ENCODE measurements at places on chromosomes 4 and X.

GRCh38 chr4:121800638-121800960, 524 bp upstream of the EXOSC9 start:
- no peak for DNase-seq

DNA sequence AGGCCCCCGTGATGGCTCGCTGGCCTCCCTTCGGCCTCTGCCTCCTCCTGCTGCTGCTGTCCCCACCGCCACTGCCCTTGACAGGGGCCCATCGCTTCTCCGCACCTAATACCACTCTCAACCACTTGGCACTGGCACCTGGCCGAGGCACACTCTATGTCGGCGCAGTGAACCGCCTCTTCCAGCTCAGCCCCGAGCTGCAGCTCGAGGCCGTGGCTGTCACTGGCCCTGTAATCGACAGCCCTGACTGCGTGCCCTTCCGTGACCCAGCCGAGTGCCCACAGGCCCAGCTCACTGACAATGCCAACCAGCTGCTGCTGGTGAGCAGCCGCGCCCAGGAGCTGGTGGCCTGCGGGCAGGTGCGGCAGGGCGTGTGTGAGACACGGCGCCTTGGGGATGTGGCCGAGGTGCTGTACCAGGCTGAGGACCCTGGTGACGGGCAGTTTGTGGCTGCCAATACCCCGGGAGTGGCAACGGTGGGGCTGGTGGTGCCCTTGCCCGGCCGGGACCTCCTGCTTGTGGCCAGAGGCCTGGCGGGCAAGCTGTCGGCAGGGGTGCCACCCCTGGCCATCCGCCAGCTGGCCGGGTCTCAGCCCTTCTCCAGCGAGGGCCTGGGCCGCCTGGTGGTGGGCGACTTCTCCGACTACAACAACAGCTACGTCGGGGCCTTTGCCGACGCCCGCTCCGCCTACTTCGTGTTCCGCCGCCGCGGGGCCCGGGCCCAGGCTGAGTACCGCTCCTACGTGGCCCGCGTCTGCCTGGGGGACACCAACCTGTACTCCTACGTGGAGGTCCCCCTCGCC, 3.0 kb downstream of the PLXNB3 start:
- DNase-seq = peak; percentile 32

DNA sequence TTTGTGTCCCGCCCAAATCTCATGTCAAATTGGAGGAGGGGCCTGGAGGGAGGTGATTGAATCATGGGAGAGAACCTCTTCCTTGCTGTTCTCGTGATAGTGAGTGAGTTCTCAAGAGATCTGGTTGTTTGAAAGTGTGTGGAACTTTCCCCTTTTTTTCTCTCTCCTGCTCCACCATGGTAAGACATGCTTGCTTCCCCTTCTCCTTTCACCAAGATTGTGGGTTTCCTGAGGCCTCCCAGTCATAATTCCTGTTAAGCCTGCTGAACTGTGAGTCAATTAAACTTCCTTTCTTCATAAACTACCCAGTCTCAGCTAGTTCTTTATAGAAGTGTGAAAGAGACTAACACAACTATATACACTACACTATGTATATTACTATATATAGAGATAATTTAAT, 697.8 kb upstream of the HS3ST1 start:
- no peak for DNase-seq

DNA sequence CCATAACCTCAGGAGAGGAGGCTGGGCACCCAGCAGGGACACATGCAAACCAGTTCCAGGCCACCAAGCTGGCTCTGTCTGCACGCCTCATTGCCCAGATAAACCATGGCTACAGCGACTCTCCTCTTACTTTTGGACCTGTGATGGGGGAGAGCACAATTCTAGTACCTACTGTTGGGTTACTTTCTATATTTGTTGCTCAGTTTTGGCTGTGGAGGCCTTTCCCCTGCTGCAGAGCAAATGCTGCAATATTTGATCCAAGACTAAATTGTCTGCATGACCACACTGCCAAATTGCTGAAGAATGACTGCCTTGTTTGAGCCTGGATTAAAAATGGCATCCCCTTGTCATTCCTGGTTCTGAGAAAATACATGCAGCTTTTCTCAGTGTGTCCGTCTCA, 253.5 kb downstream of the ARHGAP10 start:
- DNase-seq = no peak

DNA sequence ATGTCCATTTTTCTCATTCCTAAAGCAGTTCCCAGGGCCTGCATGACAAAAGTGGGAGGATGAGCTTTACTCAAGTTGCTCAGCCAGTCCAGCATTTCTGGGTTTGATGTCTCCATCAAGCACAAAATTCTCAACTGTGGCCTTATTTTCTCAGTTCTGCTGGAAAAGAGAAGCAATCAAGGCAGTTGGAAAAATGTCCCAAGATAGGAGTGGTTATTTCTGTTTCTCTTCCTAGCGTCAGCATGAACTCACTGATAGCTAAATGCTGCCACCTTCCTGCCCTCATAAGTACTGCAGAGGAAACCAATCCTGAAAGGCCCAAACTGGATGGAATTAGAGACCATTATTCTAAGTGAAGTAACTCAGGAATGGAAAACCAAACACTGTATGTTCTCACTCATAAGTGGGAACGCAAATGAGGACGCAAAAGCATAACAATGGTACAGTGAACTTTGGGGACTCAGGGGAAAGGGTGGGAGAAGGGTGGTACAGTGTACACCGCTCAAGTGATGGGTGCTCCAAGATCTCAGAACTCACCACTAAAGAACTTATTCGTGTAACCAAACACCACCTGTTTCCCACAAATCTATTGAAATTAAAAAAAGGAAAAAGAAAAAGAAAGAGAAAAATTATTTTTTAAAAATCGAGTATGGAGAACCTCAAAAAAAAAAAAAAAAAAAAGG, 29.6 kb downstream of the ADH7 start:
- peak; percentile 55 for DNase-seq

DNA sequence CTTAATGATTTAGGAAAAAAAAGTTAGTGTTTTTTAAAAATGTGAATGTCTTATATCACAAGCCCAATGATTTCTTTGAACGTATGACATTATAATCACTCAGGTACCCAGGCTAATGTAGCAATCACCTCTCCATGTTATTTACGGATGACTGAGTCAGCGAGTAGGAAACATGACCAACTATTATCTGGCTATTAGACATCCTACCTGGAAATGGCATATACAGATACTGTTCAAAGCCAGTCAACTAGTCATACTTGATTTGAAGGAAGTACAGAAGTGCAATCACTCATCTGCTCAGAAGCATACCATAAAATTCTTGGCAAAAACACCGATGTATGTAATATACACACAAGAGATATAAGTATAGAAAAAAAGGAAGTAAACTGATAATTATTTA, 732.5 kb downstream of the ARAP2 start:
- DNase-seq = no peak

GRCh38 chr4:177131736-177132135, 177.9 kb upstream of the NEIL3 start:
- no peak for DNase-seq

DNA sequence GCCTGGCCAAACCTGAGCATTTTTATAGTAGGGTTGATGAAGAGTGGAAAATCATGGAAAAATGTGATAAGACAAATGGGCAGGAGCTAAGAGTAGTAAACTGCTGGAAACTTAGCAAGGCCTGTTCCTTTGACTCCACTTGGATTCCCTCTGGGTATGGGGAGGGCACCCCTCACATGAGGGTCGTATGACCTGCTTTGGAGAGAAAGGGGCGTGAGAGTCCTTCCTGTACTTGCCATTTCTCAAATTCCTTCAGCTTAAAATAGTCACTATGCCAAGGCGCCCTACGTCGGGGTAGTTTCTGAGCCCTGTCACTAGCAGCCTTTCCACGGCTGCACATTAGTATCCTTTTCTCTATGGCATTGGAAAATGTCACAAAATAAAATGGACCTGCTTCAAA, 49.1 kb downstream of the GPRIN3 start:
- DNase-seq = no peak

- DNase-seq = no peak
Observed at GRCh38 chr4:113588895-113589668, 172.5 kb downstream of the CAMK2D start.

GRCh38 chr4:72842323-72842722, 227.2 kb downstream of the COX18 start:
- DNase-seq = no peak

DNA sequence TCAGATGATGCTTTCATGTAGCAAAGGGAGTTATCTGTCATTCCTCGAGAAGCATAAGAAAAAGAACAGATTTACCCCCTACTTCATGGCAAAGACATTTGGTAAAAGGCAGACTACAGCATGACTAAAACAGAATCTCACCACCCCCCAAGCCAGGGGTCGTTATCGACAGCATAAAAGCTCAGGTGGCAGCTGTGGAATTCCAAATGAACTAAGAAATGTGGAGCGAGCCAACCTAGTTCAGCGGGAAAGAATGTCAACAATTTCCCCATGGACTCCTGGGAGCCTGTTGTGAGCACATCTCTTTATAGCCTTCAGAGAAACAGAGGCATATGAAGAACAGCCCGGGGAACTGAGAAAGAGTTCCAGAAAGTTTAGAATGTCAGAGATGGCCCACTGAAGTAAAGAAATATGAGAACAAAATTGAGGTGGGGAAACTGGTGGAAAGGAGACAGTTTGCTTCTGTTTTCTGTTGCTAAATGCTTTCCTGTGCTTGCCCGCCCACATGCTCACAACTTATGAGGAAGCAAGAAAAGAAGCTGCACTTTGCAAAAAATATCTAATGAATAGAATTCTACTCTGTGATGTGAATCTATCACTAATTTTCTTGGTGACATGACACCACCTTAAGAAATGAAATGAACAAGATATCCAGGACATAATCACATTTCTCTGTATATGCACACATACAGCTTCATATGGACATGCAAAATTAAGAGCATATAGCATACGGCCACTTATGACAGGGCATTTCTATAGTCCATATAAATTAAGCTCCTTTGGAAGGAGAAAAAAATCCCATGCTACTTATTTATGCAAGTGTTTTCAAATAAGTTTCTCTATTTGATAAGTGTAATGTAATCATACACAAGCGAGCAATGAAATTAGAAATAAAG, 135.3 kb upstream of the MID1 start:
- peak; percentile 60 for DNase-seq

GRCh38 chr4:159019356-159019755, 83.5 kb upstream of the RAPGEF2 start:
- no peak for DNase-seq

DNA sequence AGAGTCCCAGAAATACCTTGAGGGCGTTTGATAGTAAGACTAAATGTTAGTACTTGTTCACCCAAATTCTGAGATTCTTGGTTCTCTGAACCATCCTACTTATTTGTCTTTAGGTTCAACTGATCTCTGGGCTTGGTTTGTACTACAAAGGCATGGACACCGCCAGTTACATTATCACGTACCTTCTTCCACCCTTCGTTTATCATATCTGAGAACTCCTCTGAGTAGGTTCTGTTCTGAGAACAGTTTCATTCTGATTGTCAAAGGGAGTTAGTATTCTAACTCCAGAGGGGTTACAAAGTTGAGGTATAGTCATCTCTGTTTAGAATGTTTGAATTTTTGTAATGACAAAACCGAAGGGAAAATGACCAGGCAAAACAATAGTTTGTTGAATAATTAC, 19.3 kb downstream of the ZFX start:
- no peak for DNase-seq

- no peak for DNase-seq
Observed at GRCh38 chrX:1743105-1743504, 128.2 kb downstream of the ASMT start.

- no peak for DNase-seq
Observed at GRCh38 chr4:113404167-113404571, 354.7 kb downstream of the ANK2 start.

DNA sequence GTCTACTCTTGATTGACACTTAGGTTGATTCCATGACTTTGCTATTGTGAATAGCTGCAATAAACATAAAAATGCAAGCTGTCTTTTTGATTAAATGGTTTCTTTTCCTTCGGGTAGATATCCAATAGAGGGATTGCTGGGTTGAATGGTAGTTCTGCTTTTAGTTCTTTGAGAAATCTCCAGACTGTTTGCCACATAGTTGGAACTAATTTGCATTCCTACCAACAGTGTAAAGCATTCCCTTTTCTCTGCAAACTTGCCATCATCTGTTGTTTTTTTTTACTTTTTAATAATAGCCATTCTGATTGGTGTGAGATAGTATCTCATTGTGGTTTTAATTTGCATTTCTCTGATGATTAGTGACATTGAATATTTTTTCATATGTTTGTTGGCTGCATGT, 122.2 kb upstream of the PRKG2 start:
- DNase-seq = no peak

DNA sequence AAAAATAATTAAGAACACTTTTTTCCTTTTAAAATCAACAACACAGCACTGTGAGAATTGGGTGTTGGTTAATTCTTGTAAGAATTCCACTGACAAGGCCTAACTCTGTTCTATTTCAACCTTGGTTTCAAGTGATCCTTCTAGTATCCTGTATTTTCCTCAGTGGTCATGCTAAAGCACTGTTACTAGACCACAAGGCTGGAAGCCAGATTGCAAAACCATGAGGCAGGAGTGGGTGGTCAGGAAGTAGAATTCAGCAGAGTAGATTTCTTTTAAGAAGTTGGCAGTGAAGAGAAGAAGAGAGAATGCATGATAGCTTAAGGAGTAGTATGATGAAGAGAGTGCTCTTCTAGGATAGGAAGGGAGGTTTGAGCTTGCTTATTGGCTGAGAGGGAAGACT, 71.6 kb upstream of the LEF1 start:
- DNase-seq = no peak

DNA sequence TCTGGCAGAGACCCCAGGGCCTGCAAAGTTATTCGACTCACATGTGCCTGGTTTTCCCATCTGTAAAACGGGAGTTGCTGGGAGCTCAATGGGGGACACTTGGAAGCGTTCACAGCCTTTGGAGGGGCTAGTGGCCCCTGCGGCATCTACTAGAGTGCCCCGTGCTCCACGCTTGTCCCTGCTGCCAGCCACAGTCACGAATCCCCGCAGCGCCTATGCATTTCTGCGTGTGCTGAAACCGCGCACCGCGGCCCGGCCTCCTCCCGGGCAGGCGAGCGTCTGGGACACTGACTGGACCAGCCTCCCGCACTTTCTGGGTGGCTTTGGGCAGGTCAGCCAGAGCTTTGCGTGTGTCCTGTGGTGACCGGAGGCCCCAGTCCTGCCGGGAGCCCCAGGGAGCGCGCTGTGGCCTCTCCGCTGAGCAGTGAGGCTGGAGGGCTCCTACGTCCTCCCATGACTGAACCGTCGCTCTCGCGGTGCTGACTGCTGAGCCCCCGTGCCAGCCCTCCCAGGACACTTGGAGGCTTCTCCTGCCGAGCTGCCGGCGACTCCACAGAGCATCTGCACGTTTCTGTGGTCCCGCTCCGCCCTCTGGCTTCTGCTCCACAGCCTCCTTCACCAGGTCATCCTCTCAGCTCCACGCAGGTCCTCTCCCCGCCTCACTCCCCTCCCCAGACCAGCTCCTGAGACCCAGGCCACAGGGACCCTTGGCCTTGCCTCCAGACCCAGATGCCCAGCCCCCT, 36.3 kb downstream of the PIGG start:
- DNase-seq = no peak
